Esophagus squamous epithelium (tissue), 5 donors: ENCODE measurements at places on chromosomes 7 and 10.

DNA sequence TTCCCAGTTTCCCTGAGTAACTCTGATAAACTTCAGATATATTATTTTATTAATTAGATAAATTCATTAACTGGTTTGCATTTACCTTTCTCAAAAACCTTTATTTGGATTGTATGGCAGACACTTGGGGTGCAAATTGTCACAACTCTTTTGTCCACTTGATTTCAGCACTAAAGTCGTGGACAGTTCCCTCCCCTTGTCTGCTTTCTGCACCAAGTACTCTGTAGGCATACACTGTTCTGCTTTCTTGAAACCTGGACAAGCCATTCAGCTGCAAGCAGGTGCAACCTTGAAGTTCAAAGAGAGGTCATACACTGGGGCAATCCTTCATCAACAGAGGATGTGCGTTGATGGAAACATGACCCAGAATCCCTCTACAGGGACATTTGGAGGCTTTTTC is 162.9 kb downstream of the ARL5B start:
- DNase-seq: no peak

GRCh38 chr7:123754271-123754871 is 5.6 kb upstream of the WASL start:
- no peak for DNase-seq

- DNase-seq: no peak
These were observed 456.1 kb upstream of the NPVF start for GRCh38 chr7:25684360-25684759.

GRCh38 chr10:124524991-124525653 is 63.5 kb downstream of the LHPP start:
- DNase-seq: no peak

- no peak for DNase-seq
These were observed 542.4 kb upstream of the ADARB2 start for GRCh38 chr10:2279711-2280110.

GRCh38 chr7:78264105-78264504 is 465.5 kb downstream of the PHTF2 start:
- DNase-seq: no peak

DNA sequence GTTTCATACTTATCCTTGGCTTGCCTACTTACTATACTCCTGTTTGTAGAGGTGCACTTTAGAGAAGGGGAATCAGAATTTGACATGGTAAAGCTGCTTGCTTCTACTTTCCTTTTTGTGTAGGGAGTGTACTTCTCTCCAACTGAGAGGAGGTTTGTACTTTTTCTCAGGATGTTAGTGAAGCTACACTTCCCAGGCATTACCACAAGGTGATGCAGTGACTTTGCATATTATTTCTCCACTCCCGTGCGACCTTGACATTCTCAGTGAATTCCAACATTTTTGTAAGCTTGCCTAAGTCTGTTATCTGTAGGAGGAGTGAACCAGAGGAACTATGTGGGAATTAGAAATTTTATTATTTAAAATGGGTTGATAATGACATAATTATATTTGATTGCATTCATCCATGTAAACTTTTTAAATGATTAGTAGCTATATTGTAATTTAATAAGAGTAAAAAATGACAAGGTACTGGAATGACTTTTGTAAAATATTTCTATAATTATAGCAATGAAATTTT is 5.2 kb downstream of the TAX1BP1 start:
- no peak for DNase-seq

DNA sequence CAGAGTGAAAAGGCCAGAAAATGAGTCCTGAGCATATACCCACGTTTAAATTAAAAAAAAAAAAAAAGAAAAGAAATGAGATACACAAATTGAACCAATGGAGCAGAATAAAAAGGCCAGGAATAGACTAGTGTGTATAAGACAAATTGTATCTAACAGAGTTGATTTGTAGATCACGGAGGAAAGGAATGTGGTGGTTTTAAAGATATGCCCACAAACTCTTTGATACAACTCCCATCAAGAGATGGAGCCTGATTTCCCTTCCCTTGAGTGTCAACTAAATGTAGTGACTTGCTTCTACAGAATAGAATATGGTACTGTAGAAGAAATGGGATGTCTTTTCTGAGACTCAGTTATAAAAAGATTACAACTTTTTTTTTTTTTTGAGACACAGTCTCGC is 10.4 kb downstream of the SYPL1 start:
- DNase-seq: no peak

DNA sequence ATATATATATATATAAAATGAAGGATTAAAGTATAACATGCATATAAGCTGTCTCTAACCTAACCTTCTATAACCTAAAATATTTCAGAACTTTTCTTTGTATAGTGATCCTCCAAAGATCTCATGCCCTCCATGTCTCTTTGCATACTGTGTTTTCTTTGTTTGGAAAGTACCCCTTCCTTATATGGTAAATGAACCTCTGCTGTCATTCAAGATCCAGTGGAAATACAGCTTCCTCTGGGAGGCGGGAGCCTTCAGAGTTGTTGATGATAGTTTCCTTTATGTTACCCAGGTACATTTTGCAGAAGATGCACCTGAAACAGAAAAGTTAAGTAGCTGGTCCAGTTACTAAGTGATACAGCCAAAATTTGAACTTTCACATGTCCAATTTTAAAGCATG is 233.3 kb upstream of the FOXP2 start:
- no peak for DNase-seq

GRCh38 chr7:119935418-119936025 is 337.5 kb upstream of the KCND2 start:
- DNase-seq: no peak

DNA sequence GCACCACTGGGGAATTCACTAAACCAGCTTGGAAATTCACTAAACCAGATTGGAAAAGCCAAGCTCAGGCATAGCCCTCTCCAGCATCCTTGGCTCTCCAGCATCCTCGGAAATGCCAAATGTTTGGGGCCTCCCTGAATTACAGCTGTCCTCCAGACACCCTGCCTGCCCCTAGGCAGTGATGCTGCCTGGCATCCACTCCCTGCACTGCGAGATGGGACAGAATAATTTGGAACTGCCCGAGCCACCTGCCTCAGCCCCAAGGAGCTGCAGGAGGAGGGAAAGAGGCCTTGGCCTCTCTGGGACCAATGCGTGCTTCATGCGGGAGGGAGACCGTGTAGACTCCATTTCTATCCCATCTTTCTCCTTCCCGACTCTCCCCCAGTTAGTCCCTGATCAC is 64.3 kb downstream of the INSIG1 start:
- DNase-seq: no peak

DNA sequence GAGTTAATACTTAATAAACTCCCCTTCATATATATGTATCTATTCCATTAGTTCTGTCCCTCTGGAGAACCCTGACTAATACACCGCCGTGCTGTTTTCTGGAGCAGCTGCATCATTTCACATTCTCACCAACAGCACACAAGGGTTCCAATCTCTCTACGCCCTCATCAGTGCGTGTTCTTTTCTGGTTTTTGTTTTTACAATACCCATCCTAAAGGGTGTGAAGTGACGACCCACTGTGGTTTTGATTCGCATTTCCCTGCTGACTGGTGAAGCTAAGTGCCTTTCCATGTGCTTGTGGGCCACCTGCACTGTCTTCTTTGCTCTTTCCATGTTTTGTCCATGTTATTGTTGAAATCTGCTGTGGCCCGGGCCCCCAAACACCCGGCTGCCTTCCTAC is 11.0 kb upstream of the INSIG1 start:
- DNase-seq: no peak

GRCh38 chr7:22137026-22137425 is 191.3 kb upstream of the CDCA7L start:
- no peak for DNase-seq

DNA sequence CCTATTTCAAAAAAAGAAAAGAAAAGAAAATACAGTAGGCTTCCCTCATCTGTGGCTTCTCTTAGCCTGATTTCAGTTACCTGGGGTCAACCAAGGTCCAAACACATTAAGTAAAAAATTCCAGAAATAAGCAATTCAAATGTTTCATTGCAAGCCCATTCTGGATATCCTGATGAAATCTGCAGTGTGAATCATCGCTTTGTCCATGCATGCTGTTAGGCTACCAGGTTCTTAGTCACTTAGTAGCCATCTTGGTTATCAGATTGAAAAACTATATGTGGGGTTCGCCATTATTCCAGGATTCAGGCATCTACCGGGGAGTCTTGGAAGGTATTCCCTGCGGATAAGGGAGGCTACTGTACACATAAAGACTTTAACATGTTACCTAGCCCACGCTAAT is 991 bp upstream of the FAM204A start:
- DNase-seq: no peak

GRCh38 chr7:95318501-95319100 is 5.7 kb downstream of the PON1 start:
- DNase-seq: no peak

- no peak for DNase-seq
These were observed 12.1 kb upstream of the INHBA start for GRCh38 chr7:41715000-41715399.

GRCh38 chr10:132876993-132877431 is 65.4 kb downstream of the CFAP46 start:
- DNase-seq: no peak

- DNase-seq: no peak
These were observed 427 bp downstream of the PYROXD2 start for GRCh38 chr10:98414578-98414931.

GRCh38 chr7:15167912-15168311 is 265.4 kb upstream of the DGKB start:
- DNase-seq: no peak

- DNase-seq: no peak
These were observed 8.5 kb upstream of the BPGM start for GRCh38 chr7:134637934-134638719.

DNA sequence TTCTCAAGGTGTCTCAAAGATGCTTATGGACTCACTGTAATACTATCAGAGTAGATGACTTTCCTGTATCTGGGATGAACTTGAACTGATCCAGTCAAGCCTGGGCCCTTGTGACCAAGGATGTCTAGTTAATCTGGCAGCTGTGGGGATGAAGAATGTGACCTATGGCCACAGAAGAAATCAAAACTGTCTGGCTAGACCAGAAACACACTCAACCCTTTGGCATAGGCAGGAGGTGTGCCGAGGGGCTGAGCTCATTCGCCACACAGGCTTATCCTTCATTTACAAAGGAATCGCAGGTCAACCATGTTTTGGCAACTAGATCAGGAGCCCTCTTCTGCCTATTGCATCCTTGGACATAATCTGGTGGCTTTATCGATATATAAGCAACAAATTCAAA is 110.6 kb downstream of the ATXN7L1 start:
- DNase-seq: no peak

DNA sequence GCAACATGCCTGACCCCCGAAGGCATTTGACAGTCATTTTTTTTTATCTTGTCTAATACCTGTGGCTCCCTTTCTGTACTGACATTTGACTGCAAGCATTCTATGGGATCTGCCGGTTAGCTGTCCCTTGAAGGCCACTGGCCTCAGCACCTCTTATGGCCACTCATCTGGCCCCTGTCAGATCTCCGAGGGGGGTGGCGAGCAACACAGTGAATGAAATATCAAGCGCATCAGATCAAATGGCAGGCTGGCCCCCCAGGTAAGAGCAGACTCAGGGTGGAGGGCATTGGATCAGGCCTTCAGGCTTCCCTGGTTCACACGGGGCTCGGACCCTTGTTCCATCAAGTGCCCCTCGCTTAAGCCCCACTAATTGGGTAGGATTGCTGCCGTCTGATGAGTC is 199.6 kb upstream of the MKI67 start:
- no peak for DNase-seq

- no peak for DNase-seq
These were observed 713.9 kb downstream of the SUGCT start for GRCh38 chr7:40848541-40849221.

- DNase-seq: no peak
These were observed 147.5 kb upstream of the RSU1 start for GRCh38 chr10:16964576-16965343.

DNA sequence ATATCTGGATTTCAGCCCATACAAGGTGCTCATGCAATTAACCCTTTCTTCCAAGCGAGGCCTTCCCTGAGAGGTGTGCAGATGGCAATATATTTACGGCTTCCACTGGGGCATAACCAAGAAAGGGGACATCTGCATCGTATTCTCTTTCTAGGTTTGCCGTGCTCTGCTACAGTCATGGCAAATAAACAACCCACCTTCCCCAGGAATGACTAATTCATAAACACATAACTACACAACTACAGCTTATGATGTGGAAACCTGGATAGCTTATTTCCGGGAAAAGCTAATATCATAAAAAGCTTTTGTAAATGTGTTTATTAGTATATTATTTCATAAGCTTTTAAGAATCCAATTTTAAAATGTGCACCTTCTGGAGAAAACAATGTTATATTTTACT is 120.0 kb downstream of the CAMK1D start:
- no peak for DNase-seq

- DNase-seq: no peak
These were observed 375.2 kb upstream of the VWC2 start for GRCh38 chr7:49398236-49398635.

- DNase-seq: no peak
These were observed 657.5 kb upstream of the NRP1 start for GRCh38 chr10:33991924-33992323.

DNA sequence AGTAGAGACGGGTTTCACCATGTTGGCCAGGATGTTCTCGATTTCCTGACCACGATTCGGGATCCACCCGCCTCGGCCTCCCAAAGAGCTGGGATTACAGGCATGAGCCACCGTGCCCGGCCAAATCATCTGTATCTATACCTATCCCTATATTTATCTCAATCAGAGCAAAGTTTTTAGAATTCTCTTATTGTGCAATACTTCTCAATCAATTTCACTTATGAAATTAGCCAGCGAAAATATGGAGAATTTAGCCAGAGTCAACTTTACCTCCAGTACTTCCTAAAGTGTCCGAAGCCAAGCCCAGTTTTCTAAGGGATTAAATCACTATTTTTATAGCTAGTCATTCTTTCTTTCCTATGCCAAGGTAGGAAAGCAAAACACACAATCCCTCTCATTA is 319.1 kb upstream of the PFKP start:
- no peak for DNase-seq

DNA sequence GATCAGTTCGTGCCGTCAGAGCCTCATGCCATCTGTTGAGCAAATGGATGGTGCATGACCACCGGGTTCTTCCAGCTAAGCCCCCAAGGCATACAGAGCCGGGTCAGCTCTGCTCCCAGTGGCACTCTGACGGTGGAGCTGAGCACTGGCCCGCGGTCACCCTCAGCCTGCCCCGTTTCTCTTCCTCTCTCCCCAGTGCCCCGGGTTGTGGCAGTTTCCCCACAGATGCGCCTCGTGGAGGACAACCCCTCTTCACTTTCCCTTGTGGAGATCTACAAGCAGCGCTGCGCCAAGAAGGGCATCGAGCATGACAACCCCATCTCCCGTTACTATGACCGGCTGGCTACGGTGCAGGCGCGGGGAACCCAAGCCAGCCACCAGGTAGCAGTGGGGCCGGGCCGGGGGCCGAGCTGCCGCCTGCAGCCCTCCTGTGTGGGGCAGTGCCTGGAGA is 129.9 kb downstream of the TRRAP start:
- no peak for DNase-seq

GRCh38 chr10:13820964-13821337 is 234.2 kb downstream of the PRPF18 start:
- no peak for DNase-seq

- DNase-seq: no peak
These were observed 105.5 kb upstream of the TMEM72 start for GRCh38 chr10:44805466-44806210.
